ENCODE measurements at places on chromosomes 7 and 10.

GRCh38 chr10:30842185-30842584 is 189.5 kb downstream of the ZNF438 start:
- no peak for DNase-seq

DNA sequence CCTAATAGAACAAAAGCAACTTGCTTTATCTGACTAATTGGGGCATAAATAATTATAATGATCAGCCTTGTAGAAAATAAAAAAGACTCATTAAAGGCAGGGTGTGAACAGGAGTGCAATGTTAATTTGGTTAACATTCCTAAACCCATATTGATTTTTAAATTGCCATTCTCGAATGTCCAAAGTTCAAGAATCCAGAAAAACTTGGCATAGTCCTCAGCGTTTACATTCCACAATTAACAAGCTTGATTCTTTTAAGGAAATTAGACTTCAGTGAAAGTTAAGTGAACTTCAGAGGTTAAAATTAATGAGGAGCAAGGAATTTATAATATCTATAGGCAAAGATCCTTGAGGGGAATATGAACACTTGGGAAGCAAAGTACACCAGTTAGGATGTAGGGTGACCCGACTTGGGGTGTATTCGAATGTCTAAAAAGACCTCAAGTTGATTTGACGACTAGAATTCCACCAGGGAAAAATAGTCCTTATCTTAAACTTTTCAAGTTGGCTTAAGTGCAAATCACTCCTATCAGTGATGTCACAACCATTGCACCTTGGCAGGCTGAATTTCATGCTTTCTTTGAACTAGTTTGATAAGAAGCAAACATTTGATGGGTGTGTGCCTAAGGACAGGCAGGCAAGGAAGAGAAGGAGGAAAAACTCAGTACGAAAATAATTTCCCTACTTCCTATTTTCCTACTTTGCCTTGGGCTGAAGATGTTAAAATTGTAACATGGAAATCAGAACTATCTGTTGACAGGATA is 830.4 kb upstream of the COBL start:
- DNase-seq = no peak

DNA sequence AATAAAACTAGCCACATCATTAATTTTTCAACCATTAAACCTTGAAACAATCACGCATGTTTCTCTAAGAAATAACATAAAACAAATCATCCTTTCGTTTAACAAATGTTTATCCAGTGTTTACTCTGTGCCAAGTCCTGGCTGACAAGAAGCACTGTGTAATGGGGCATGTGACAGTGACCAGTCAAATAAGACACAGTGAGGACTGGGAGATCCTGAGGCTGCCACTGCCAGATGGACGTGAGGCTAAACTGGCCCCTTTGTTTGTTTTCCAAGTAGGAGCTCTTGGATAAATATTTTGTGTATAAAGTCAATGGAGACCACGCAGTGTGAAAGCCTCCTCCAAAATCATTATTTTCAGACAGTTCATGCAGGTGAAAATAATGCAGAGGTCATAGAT is 626.2 kb downstream of the SUGCT start:
- DNase-seq = no peak

GRCh38 chr10:84659027-84659426 is 330.6 kb downstream of the CCSER2 start:
- DNase-seq = no peak

DNA sequence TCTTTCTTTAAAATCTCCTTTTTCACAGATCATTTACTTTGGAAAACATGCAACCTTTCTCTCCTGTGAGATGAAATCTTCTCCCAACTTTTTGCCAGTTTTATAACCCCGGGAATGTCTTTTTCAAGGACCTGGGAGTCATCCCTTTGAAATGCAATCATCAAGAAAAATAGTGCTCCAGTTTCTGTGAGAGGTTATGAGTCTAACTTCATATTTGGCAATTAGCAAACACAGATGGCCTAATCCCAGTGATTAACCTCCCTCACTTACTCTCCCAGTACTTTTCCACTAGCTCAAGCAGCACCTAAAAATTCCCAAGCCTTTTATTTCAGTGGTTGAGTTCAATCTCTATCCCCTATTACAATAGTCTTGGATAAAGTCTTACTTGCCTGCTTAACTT is 185.8 kb upstream of the TMEM106B start:
- no peak for DNase-seq

DNA sequence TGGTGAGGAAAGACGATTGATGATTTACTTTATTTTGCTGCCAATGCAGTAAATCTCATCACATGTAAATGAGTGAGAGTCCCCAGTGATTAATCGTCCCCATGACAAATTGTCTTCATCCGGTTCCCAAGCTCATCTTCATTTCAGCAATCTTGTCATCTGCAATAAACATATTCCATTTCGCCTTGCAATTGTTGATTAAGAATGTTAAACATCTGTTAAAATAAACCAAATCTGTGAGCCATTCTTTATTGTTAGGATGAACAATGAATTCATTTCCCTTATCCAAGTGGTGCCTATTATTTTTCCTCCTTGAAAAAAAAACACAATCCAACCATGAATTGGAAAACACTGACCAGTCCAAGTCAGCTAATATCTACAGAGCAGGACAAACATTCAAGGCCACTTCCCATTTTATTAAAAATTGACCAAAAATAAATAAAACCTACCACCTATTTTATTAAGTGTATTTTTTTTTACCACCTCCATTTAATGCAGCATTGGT is 36.5 kb downstream of the NPS start:
- DNase-seq = no peak

- DNase-seq = no peak
Observed at GRCh38 chr10:102421757-102422512, 1.3 kb downstream of the FBXL15 start.

GRCh38 chr10:112622786-112623185 is 175.8 kb downstream of the VTI1A start:
- DNase-seq = no peak

GRCh38 chr10:80530816-80531215 is 6.9 kb upstream of the SH2D4B start:
- DNase-seq = no peak

GRCh38 chr7:30253796-30254165 is 30.6 kb upstream of the ZNRF2 start:
- DNase-seq = no peak

DNA sequence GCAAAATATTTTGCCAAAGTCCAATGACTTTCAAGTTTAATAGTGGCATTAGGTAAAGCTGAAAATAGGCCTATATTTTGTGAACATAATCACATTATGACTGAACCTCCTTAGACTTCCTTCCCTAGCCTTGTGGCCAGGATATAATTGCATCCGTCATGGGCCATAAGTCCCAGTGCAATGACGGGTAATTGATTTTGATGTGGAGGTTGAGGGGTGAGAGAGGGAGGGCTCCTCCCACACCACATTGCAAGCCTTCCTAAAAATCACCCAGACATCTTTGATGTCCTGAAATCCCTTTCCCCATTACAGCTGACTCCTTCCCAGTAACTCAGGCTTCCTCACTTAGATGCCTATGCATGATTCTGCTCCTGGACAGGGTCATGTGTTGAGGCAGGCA is 25.6 kb downstream of the TAS2R41 start:
- DNase-seq = no peak

GRCh38 chr10:78254013-78254412 is 220.3 kb downstream of the RPS24 start:
- DNase-seq = no peak

DNA sequence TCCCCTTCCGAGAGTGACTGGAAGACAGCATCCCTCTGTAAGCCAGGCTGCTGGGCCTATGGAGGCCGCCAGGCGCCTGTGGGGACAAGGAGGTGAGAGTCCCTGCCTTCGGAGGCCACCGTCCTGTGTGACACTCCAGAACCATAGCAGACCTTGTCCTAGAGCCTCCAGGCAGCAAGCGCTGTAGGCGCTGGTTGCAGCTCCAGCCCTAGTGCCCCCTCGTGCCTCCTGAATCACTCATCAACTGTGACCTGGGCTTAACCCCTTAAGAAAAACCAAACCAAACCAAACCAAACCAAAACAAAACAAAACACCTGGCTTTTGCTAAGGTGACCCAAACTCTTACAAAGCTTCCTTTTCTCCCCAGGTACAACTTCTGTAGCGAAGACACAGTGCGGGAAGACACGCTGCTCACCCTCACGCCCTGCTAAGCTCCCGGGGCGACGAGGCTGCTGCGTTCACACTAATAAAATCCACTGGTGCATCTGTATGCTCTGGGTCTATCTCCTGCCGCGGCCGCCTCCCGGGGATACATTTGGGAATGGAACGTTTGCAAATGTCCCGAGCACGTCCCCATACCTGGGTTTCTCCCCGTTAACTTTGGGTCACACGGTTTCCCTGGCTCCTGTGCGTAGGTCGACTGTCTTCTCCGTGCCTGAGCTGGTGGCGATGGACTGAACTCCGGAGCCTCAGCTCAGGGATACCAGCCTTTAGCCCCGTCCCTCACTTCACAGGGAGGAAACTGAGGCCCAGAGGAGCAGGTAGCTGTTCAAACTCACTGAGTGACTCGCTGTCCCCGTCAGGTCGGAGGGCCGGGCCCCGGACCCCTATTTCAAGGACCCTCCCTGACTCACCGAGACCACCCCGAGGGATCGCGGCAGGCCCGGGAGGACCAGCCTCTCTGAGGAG is 11.8 kb upstream of the PNLIPRP2 start:
- no peak for DNase-seq

- no peak for DNase-seq
Observed at GRCh38 chr7:15845868-15846267, 159.4 kb upstream of the MEOX2 start.

- DNase-seq = no peak
Observed at GRCh38 chr10:119378737-119379067, 163.8 kb downstream of the RGS10 start.

DNA sequence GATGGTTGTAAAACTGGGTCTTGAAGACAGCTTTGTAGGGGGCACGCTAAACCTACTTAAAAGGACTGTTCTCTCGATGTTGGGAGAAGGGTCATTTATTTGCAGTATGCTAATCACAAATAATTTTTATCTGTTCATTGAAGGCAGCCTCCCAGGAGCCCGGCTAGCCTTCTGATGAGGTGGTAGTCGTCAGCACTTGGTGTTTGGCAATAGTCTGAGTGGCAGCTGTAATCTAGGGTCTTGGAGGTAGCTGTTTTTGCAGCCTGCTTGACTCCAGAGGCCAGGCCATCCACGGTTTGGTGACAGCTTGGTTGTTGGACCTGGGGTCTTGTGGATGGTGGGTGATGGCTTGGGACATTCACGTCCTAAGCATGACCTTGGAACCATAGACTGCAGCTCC is 2.2 kb downstream of the GTF2IRD1 start:
- DNase-seq = no peak

- DNase-seq = no peak
Observed at GRCh38 chr7:139660317-139661042, 117.3 kb downstream of the HIPK2 start.

DNA sequence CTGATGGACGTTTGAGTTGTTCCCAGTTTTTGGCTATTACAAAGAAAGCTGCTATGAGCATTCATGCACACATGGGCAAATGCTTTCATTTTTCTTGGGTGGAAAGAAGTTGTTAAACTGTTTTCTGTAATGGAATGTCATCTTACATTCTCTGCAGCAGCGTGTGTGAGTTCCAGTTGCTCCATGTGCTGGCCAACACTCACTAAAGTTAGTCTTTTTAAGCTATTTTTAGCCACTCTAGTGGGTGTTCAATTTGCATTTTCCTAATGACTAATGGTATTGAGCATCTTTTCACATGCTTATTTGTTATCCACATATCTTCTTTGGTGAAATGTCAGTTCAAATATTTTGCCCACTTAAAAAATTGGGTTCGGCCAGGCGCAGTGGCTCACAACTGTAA is 82.8 kb upstream of the COL13A1 start:
- no peak for DNase-seq

DNA sequence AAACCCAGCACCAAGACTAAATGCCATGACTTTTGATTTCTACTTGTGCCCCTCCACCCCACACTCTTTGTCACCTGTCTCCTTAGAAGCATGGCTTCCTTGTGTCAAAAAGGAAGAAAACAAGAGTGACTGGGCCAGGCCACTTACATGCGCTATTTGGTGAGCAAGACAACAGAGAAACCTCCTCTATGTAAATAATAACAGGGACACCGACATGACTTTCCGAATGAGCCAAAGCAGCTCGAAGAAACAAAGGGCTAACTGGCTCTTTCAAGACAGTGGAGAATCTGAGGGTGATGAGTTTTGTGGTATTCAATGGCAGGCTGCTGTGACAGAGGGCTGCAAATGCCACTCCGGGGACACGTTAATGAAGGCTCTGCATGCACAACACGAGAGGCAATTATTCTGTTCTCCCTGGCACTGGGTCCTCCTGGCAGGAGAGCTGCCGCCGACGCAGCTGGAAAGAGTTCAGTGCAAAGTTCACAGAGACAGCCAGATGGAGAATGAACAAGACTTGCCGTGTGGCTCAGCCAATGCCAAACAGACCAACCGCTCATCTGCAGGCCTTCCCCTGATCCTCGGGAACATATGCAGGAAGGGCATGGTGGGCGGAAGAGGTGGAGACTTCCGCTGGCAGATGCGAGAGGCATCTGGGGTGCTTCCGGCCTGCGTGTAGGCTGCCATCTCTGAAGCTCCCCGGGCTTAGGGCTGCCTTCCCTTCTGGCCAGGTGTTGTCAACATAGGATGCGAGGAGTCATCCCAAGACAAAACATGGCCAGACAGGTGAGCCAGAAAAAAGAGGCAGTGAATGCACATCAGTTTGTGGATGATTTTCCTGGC is 59.1 kb upstream of the SMNDC1 start:
- DNase-seq = no peak

- no peak for DNase-seq
Observed at GRCh38 chr7:33487998-33488682, 358.8 kb downstream of the BBS9 start.

DNA sequence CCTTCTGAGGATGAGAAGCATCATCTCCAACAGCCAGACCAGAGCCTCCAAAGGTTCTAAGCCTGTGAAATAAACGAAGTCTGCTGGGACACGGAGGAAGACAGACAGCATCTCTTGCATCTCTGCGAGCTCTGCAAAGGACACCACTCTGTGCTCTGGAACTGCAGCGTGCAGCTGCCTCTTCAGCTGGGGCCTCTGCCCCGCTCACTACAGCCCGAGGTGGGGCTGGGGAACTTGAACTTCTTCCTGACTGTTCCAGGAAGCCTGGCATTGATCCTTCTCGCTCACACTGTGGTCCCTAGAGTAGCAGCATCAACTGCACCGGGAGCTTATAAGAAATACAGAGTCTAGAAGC is 163.3 kb downstream of the USP6NL start:
- DNase-seq = no peak

- DNase-seq = no peak
Observed at GRCh38 chr7:67716729-67717128, 720.1 kb downstream of the TYW1 start.

DNA sequence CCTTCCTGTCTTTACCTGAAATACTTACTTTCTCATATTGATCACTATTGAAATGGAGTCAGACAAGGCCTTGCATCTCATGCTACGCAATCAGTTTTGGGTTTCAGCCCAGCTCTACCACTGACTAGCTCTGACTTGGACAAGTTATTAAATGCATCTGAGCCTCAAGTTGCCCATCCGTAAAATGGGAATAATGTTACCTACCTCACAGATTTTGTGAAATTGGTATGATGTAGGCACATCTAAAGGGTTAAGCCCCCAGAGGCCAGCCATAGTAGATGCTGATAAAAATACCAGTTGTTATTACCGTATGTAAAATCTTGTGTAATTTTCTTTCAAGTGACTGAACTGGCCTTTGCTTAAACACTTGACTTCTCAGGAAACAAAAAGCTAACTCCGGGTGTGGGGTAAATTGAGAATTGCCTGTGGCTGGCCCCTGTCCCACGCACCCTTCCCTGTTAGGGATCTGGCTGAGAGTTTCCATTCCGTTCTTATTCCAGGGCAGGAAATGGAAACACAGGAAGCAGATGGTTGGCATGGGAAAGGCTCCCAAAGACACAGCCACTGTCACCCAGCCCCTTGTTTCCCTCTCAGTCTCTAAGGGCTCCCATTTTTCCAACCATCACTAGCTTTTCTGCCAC is 7.5 kb downstream of the DUSP5 start:
- DNase-seq = no peak

GRCh38 chr10:96833220-96834001 is 1.3 kb downstream of the LCOR start:
- no peak for DNase-seq

Measured in T-helper 2 cell (primary cell).